ENCODE measurements at places on chromosomes 3 and 15.

- no peak for DNase-seq
Measured at GRCh38 chr3:150783316-150783715, 20.3 kb upstream of the SIAH2 start.

GRCh38 chr15:74835312-74835823, 7.6 kb downstream of the ULK3 start:
- peak; percentile 17 for DNase-seq

GRCh38 chr3:182886497-182886896, 93.2 kb downstream of the ATP11B start:
- DNase-seq, result no peak

GRCh38 chr3:124361566-124361965, 368.7 kb upstream of the UMPS start:
- no peak for DNase-seq

Measured in umbilical cord (tissue), 2 donors.